Fibroblast of upper back skin (primary cell): ENCODE measurements at places on chromosomes 2 and 18.
A peak's percentile ranks its signal among the peaks of the same experiment; 100 is the strongest.

DNA sequence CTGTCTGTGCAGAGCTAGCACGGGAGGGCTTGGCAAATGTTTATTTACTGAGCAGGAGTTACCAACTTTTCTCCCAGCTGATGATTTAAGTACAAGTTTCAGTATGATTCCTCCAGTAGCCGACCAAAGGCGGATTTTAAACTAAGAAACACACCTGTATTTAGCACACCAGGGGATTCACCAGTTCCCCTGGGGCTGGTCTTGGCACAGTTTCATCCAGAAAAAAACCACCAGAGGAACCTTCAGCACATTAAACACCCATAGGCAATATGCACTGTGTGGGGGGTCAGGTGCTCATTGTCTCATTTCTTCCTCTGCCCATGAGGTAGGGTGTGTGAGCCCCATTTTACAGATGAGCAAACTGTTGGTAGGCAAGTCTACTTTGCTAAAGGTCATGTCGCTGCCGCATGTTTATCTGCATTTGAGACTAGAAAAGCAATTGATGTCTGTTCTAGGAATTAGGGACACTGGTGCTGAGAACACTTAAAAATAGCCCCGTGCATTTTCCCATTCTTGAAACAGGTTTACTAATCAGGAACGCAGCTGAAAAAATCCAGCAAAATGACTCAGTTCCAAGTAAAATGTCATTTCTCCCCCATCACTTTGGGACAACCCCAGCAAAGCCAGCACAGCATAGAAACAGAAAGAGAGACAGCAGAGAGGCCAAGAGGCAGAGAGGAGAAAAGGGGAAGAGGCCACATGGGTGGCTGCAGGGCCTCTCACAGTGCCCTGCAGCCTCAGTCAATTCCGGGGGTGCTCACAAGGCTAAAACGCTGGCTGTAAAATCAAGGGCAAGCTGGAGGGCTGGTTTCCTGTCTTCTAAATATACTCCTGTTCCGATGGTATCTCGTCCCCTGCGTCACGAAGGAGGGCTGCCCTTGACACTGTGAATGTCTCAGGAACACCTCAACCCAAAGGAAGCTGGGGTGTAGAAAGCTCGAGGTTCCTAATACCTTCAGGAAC, 166.8 kb upstream of the ID2 start:
- no peak for DNase-seq

- no peak for DNase-seq
Observed at GRCh38 chr18:48108136-48108535, 177.7 kb upstream of the SMAD2 start.

- DNase-seq: peak; percentile 63
Observed at GRCh38 chr2:174012347-174013314, 47.5 kb upstream of the SP3 start.

DNA sequence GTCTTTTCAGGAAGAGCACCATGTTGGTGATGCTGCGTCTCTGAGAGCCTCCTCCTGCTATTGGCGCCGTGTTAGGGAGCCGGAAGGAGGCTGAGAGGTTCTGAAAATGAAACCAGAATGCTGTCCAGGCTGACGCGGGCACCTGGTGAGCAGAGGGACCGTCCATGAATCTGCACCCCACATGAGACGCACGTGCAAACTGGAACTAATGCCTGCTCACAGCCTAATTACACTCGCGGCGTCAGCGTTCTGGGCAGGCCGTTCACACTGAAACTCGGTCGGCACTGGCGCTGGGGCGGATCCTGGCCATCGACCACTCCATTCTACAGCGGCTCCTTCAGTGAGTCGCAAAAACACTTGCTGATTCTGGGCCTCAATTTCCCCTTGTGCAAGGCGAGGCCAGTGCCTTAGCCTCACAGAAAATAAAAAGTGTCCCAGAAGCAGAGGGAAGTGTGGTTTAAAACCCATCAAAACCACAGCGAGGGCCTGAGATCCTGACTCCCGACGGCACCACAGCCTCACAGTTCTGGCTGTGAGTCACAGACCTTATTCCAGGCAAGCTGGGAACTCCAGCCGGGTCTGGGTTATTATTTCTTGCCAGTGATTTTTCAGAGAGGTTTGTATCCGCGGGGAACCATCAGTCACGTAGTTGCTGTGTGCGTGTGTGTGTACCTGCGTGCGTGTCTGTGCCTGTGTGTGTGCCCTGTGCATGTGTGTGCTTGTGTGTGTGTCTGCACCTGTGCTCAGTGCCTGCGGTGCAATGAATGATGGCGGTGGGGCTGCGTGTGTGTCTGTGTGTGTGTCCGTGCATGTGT, 49.1 kb upstream of the CTDP1 start:
- peak; percentile 22 for DNase-seq

DNA sequence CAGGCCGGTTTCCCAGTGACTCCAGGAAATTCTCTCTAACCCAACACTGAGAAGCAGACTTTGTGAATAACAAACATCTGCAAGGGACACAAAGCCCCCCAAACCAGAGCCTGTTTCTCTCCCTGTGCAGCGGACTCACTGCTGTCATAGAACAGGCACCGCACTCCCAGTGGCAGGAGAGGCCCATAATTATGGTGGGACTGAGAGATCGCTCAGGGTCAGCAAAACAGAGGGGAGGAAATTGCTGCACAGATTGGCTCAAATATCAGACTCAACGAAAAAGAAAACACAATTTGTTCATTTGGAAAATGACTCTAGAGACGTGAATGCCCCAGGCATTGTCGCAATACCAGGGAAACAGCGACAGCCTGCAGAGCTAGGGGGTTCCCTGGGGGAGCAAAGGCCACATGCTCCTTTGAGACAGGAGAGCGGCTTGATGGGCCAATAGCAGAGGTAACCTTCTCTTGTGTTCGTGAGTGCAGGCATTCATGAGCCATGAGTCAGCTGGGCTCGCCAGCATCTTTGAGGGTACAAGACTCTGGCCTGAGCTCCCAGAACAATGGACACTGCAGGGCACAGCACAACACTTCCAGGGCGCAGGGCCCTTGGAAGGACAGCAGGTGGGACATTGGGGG, 143.3 kb upstream of the KLHL29 start:
- no peak for DNase-seq

DNA sequence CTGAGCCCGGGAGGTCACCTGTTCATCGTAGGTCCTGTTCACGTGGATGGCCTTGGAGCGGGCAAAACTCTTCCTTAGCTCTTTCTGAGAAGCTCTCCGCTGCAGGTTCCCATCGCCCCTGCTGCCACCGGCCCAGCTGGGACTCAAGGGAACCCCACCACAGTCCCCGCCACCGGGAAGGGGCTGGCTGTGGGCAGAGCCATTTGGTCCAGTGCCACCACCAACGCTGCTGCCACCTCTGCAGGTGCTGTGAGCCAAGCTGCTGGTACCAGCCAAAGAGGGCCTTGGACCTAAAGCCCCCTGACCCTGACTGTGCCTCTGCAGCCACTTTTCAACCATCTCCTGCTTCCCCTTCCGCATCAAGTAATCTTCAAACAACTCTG, 586 bp downstream of the PDE11A start:
- no peak for DNase-seq

DNA sequence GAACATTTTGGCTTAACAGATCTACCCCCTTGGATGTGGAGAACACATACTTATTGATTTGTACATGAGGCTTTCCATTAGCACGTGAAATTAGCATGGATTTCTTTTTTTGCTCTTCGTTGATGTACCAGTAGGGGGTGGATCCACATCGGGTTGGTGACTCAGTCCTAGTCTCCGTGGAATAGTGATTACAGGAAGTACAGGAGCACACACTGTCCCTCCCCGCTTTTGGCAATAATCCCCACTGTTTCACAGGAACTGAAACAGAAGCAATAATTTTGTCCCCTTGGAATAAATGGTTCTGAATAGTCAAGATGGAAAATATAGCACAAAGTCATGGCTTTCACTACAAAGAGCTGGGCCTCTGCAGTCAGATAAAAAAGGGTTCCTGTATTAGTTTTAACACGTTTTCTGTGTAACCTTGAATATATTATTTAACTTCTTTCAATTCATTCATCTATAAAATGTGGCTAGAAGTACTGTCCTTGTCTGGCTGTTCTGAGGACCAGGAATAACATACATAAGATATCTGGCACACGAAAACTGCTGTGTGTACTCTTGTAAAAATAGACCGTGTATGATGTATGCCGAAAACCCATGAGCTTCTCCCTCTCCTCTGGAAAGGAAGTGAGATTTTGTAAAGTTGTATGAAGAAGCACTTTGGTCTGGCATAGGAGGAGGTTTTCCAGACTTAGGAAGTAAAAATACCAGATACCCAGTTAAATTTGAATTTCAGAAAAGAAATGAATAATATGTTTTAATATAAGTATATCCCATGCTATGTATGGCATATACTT, 229.2 kb downstream of the GALR1 start:
- DNase-seq: peak; percentile 6

DNA sequence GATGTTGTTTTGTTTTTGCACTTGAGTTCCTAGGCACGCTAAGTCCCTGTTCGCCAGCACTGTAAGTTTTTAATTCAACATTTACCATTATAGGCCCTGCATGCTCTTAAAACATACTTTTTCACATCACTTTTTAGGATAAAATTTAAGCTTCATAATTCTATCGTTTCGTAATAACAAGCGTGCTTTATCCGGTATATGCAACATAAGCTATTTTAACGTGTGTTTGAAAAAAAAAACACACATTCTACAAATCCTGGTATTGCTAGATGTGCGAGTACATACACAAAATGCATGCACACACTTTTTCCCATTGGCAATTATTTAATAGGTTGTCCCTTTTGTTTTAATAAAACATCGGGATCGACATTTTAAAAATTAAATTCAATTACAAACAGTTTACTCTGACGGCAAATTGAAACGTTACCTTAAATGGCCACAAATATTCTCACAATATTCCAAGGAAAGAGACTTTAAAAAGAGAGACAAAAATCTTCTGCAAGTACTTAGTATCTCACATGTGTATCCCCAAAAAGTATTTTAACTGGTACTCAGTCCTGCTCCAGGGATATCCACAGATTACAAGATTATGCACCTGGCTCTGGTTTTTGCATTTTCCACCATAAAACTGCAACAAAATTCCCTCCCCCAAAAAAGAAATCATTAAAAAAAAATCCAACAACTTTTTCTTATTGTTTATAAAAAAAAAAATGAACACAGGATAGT, 1.0 kb upstream of the TCF4 start:
- no peak for DNase-seq

- DNase-seq: peak; percentile 55
Observed at GRCh38 chr2:228048838-228049490, 132.5 kb downstream of the SPHKAP start.
